ENCODE measurements at places on chromosomes 7 and 10.

GRCh38 chr10:60040014-60040662 is 133.8 kb upstream of the CCDC6 start:
- DNase-seq: no peak

- DNase-seq: no peak
Measured at GRCh38 chr10:1070919-1071318, 14.7 kb downstream of the WDR37 start.

DNA sequence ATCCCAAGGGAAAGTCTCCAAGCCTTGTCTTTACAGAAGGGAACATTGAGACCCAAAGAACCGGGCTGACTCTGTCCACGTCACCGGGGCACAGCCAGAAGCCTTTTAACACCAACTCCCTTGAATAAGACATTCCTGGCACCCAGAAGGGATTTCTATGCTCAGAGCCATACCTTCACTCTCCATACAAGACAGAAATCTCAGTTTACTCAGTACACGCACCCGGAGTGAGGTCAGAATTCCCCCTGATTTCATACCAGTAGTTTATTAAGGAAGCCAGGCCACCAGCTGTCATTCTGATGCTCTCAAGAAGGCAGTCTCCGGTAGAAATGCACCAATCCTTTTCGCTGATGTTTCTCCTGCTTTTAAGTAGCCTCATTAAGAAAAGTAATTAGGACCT is 134.2 kb upstream of the KCNMA1 start:
- DNase-seq: no peak

DNA sequence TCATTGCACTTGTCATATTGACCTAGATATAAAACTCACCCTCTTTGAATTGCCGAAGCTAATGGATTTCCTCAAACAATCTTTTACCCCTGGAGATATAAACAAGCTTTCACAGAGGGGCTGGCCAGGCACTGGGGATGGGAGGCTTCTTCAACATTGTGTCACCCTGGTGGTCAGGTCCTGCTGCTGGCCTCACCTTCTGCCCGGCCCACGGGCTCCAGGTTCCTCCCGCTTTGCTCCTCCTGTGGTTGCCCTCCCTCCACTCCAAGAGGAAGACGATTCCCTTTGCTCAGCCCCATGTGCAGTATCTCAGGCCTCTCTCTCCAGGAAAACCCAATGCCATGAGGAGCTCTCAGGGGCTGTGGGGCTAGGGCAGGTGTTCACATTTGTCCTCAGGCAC is 118.1 kb upstream of the ADCY1 start:
- DNase-seq: no peak

DNA sequence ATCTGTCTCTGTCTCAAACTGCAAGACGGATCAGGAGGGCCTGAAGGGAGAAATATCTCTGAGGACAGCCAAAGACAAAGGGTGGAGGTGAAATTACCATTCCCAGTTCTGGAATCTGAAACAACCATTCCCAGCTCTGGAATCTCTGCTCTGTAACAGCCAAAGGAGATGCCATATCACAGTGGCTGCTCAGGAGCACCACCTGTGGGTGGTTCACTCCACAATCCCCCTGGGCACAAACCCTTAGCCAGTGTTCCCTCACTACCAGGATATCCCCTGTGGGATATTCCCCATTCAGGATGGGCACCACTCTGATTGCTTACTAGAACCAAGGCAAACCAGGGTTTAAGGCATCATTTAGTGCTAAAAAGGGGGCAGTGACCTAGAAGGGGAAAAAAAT is 199.0 kb downstream of the HTR7 start:
- no peak for DNase-seq

GRCh38 chr10:3402187-3402751 is 229.7 kb upstream of the PITRM1 start:
- no peak for DNase-seq
